ENCODE measurements at places on chromosomes 5 and 9. TPM values are rescaled to one million over a fixed set of nuclear protein-coding genes. Genes with fewer than 3 reads are reported as not detected.

The PCDHB12 gene
- total RNA-seq = not detected

The LIFR gene
- total RNA-seq = not detected

The SHOC1 gene
- not detected for total RNA-seq

The ZSWIM6 gene
- total RNA-seq = 6.5 TPM

The LRRTM2 gene
- 0.06 TPM for total RNA-seq

The PTGES gene
- not detected for total RNA-seq

The IFNA2 gene
- total RNA-seq = not detected

GRCh38 chr5:61609840-61610677 is 278.0 kb downstream of the ZSWIM6 start:
- no peak for DNase-seq

GRCh38 chr9:99573085-99573484 is 248.6 kb upstream of the NR4A3 start:
- DNase-seq = no peak

DNA sequence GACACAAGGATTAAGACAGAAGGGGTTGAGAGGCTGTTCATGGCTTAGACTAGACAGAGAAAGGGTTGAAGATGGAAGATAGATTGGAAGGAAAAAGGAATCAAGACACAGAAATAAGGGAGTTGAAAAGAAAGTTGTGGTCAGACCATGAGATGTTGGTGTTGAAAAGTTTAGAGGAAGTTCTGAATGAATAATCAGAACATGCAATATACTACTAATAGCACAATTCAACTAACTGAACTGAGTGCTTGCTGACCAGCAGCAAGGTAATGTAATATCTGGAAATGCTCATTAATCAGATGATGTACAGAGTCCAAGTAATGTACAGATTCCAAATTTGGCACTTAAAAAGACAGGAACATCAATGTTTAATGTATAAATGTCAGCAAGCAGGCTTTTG is 10.6 kb upstream of the NNT start:
- no peak for DNase-seq

DNA sequence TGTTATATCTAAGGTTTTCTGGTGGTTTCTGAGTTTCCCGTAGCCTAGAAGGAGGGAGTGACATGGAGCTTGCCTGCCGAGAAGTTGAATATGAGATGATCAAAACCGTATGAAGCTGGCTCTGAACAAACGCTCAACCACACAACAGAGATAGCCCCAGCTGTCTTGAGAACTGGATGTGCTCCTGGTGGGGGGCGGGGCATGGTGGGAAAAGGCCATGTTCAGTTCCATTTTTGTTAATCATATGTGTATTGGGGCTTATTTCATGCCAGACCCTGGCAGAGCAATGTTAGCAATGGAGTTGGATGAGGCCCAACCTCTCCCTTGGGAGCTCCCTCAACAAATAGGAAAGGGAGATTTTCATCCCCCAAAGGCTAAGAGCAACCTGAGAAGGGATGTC is 4.8 kb downstream of the CCL19 start:
- no peak for DNase-seq

DNA sequence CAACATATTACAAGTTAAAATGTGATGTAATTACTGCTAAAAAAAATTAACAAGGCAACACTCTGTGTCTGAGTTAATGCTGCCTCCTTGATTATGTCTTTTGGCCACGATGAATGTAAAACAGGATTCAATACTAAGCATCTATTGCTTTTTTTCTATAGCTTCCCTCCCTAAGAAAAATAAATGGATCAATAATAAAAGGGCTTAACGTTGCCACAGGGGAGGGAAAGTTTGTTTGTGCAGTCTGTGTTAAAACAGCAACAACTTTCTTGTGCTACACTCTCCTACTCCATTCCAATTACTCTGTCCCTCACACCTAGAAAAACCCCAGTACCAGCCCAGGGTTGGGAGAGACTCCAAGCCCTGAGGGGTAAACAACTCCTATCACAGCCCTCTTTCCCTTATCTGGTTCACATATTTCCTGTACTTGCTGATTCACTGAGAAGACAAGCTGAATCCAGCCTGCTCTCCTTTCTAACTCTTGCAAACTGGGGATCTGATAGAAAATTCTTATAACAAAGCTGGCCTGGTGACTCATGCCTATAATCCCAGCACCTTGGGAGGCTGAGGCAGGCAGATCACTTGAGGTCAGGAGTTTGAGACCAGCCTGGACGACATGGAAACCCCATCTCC is 44.8 kb downstream of the PTPN3 start:
- DNase-seq = no peak

GRCh38 chr5:14708551-14708950 is 44.0 kb downstream of the OTULIN start:
- no peak for DNase-seq

DNA sequence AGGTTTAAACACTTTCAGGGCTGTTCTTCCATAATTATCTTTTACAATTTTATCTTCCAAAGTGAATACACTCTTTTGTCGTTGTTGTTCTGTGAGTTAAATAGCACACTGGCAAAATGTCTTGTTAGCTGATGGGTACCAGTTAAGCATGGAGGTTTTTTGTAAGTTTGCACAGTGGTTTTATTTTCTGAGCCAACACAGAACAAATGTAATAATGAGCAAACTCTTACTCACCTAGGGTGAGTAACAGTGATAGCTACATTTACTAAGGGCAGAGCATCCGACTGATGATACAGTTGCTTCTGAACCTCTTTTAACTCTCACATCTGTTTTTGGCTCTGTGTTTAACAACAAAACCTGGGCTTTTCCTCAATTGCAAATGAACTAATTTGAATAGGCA is 103.2 kb downstream of the CTNND2 start:
- no peak for DNase-seq

DNA sequence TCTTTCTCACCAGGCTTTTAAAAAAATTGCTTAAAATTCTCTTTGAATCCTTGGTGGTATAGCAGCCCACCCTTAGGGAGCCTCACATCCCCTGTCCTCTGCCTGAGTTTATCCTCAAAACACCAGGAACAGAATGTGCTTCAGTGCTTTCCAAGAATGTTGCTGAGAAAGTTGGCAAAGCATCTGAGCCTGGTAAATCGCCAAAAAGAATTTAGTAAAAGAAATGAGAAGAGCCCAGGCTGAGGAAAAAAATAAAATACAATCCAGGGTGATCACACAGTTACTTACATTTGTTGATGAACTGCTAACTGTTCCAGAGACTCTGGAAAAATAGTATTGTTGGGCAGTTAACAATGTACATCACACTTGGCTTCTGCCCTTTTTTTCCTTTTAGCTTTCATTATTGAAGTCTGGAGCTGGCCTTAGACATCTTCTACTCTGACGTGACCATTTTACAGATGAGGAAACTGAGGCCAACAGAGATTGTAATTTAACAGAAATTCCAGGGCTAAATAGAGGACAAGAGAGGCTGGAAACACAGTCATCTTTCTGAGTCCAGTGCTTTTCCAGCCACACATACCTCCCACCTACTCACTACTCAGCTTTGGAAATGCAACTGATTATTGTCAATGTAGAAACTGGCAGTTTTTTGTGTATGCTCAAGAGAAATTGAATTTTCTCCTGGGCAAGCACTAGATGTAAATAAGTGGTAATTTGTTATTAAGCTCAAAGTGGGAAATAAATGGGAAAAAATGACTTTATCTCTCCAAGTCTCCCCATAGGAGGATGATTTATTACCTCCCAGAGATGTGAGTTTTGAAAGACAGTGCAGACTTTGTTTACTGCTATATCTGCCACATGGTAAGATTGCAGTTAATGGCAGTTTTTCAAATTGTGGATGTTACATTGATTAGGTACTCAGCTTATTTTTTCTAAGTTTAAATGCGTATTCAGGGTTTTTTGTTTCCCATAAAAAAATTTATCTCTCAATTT is 86.7 kb upstream of the ALDH1A1 start:
- DNase-seq = no peak

DNA sequence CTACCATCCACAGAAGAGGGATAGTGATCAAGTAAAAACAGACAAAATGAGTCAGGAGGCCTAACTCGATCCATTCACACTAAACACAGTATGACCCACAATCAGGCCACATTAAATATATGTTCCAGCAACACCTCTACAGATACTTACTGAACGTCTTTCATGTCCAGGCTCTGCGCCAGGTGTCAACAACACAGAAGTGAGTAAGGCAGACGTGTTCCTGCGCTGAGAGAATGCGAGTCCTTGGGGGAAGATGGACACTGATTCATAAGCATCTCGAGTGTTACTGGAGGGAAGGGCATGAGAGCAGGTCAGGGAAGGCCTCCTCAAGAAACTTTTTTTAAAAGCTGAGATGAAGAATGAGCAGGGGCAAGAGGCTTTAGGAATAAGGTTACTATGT is 164.3 kb upstream of the CLINT1 start:
- no peak for DNase-seq

DNA sequence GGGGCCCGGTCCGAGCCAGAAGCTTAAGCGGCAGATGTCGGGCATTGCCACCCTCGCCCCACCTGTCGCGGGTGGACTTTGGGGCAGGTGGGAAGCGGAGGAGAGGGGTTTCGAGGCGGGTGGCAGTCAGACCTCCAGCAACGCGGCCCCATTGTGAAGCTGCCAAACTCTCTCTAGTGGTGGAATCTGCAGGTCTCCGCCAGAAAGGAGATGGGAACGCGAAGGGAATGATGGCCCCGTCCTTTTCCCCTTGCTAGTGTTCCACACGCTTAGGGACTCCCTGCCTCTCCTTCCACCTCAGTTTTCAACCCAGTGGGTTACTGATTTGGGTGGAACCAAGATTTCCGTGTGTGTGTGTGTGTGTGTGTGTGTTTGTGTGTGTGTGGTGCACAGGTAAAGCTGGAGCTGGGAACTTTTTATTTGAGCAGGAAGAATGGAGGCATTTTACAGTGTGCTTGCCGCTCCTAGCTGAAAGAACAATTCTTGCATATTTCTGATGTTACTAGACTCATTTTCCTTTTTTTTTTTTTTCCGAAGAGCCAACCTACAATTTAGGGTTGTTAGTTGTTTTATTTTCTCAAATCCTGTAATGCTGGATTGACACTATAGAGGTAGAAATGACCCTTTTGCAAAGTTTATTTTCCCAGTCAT is 1.3 kb downstream of the MACIR start:
- DNase-seq = no peak

DNA sequence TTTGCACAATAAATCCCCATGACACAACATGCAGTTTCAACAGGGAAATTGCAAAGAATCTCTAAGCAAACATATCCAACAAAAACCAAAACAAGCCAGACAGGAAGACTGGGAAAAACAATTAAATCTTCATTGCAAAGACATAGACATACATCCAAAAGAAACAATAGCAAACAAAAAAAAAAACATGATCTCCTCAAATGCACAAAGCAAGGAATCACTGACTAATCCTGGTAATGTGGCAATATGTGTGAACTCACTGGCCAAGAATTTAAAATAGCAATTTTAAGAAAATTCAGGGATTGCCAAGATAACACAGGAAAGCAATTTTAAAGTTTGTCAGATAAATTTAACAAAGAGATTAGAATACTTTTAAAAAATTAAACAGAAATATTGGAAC is 520.1 kb upstream of the SMC2 start:
- no peak for DNase-seq

- no peak for DNase-seq
Observed at GRCh38 chr9:29659014-29659413, 2085.7 kb upstream of the C9orf72 start.

Measured in activated naive CD8-positive, alpha-beta T cell treated with anti-CD3 and anti-CD28 coated beads, Interleukin-2, amount 10 ng/mL, durations not matched to agents 7 days and 5 days (primary cell).